ENCODE measurements at places on chromosomes 13 and 19. TPM values are rescaled to one million over a fixed set of nuclear protein-coding genes. Genes with fewer than 3 reads are reported as not detected.

DNA sequence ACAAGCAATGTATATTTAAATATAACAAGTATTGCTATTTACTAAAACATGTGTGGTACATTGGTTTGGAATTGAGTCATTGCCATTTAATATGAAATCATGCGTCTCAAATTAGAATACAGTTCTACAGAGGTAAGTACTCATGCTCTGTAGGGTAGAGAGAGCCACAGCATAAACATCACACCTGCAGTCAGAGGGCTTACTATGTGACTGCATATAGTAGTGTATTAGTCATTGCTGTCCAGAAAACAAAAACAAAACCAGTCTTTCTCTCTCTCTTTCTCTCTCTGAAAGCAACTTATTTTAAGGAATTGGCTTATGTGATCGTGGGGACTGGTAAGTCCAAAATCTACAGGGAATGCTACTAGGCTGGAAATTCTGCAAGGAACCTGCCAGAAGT, 370.3 kb downstream of the GPC5 start:
- no peak for DNase-seq

WASF3 gene
- total RNA-seq: 16.2 TPM

RSPH6A gene
- total RNA-seq: 0.04 TPM

C5AR1 gene
- not detected for total RNA-seq

DNA sequence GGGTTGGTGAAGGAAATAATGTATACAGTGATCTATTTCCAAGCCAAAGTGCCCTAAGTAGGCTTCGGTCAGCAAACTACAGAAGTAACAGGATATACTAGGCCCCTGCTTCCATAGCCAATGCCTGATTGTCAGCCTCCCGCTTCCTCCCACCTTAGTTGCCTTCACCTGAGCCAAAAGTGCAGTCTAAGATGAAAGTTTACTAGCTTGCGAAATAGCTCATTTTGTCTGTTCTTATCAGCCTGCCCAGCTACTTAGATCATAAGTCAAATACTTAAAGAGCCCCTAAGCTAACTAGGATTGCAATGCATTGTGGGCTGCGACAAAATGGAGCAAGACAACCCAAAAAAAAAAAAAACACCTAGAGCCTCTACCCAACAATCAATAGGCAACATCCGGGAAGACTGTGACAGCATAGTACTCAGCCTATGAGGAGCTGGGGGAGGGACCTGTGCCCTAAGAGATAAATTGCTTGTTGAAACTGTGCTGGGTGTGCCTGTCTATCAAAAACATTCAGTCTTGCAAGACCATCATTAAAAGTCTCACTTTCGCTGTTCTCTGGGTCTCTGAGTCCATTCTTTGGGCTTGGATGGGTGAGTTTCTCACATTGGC, 454.7 kb upstream of the TSHZ3 start:
- no peak for DNase-seq

DNA sequence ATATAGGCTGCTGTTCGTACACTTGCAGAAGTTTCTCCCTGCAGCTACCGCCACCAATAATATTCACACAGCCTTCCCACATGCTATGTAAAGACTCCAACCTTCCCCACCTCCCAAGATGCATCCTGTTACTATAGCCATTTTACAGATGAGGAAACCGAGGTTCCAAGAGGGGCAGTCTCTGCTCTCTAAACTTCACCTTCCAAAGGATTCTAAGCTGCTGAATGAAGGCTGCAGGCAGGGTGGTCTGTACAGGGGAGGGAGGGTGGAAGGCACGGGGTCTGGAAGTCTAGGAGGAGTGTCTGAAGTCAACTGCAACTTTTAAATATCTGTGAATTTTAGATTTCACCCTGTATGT, 1.9 kb upstream of the NFIC start:
- no peak for DNase-seq

DNA sequence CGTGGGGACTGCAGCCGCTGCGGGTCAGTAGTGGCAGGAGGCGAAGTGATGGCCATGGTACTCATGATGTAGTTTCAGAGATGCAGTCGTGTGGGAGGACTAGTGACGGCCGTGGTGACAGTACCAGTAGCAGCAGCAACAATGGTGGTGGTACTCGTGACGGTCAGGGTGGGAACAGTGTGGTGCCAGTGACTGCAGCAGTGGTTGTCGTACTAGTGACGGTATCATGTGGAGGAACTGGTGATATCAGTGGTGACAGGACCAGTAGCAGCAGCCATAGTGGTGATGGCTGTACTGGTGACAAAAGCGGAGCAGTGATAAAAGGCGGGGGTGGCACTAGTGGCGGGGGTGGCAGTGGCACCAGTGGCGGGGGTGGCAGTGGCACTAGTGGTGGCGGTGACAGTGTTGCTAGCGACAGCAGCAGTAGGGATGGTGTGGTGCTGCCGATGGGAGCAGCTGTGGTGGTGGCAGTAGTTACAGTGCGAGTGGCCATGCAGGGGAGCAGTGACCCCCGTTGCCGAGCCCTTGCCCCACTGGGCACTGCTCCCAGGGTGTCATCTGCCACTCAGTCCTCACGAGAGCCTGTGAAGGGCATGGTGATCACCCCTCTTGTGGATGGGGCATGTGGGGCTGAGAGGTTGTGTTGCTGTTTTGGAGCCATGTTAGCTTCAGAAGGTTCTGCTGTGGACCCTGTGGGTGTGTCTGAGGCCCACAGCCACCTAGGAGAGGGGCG, 22.7 kb downstream of the ADPRHL1 start:
- no peak for DNase-seq

ZNF534 gene
- total RNA-seq: not detected

SNAPC2 gene
- total RNA-seq: 15.0 TPM

DNA sequence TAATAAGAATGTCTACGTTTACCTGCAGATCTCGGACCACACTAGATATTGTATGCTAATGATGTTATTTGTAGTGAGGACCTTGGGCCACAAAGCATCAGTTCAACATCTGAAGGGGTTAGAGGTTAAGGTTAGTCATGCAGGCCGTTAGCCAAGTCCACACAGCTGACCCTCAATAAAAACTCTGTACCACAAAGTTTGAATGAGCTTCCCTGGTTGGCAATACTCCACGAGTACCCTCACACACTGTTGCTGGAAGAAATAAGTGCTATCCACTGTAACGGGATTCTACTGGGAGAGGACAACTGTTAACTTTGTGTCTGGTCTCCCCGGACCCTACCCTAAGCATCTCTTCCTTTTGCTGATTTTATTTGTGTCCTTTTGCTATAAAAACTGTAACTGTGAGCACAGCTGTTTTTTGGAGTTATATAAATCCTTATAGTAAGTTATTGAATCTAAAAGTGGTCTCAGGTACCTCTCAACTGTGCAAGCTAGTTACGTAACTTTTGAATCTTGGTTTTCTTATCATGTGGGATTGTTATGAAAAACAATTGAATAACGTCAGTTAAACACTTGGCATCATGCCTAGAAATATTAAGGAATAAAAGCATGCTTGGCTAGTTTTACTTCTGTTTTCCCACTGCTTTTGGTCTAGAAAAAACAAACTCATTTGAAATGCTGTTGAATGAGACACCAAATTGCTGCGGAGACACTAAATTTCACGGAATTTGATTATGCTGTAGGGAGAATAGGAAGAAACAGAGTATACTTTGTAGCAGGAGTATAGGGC, 181.5 kb downstream of the DNAJC3 start:
- DNase-seq: peak; percentile 61

GRCh38 chr13:40146063-40146462, 490.6 kb downstream of the COG6 start:
- no peak for DNase-seq

DNA sequence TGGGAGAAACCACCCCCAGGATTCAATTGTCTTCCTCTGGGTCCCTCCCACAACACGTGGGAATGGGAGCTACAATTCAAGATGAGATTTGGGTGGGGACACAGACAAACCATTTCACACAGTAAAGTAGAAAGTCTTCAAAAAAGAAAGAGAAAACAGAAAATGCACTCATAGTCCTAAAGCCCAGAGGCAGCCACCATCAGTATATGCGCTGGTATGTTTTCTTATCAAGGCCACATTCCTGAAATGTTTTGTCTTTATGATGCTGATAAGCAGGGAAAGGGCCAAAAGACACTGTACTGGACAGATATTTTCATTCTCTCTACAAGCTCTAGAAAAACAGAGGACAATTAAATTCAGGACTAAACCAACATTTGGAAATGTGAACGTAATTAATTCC, 375.8 kb upstream of the TSHZ3 start:
- no peak for DNase-seq

DNA sequence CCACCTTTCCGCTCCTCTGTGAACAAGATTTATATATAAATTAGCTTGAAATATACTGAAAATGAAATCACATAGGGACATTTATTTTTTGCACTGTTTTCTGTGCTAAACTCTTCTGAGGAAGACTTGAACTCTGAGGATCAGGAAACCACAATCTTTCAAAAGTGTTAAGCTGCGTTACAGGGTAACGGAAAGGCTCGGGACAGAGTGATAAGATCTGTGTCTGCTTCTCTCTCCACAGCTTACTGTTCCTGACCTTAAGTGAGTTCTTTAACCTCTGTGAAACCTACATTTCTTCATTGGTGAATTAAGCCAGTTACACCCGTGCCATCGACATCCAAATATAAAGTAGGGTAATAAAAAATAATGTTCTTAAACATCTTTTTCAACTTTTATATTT, 38.9 kb downstream of the DACH1 start:
- DNase-seq: no peak

DNA sequence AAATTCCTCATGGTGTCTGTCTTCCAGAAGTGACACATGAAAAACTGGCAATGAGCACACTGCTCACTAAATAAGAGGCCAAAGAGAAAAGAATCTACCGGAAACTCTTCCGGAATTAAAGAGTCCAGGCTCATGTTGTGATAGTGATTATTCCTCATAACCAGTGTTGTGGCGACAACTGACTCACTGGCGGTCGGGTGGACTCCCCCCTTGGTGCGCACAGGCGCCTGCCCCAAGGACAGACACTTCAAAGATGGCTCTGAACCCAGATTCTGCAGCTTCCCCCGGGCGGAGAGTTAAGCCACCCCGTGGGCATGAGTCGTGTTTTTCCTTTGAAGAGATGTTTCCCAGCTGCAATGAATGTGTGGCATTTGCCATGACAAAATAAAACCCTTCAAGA, 10.3 kb downstream of the IL17D start:
- DNase-seq: peak; percentile 27

DNA sequence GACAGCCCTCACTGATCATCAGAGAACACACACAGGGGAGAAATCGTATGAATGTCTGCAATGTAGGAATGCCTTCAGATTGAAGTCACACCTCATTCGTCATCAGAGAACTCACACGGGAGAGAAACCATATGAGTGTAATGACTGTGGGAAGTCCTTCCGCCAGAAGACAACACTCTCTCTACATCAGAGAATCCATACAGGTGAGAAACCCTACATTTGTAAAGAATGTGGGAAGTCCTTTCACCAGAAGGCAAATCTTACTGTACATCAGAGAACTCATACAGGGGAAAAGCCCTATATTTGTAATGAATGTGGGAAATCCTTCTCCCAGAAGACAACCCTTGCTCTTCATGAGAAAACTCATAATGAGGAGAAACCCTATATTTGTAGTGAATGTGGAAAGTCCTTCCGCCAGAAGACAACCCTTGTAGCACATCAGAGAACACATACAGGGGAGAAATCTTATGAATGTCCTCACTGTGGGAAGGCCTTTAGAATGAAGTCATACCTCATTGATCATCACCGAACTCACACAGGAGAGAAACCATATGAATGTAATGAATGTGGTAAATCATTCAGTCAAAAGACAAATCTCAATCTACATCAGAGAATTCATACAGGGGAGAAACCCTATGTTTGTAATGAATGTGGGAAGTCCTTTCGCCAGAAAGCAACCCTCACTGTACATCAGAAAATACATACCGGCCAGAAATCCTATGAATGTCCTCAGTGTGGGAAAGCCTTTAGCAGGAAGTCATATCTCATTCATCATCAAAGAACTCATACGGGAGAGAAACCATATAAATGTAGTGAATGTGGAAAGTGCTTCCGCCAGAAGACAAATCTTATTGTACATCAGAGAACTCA, 32.5 kb downstream of the ZNF567 start:
- no peak for DNase-seq
